A549 treated with Mapracorat at 1 μM for 4 hours (cell line): ENCODE measurements at places on chromosomes 5 and 9. TPM values are rescaled to one million over a fixed set of nuclear protein-coding genes. Genes with fewer than 3 reads are reported as not detected.

The POU5F2 gene
- total RNA-seq, result 0.02 TPM in 1 of 5 replicates, not detected in the others

The FBP1 gene
- total RNA-seq, result 0.13 TPM in 1 of 5 replicates, not detected in the others

The FAM53C gene
- 17.3 to 21.6 TPM (median 19.5 TPM) in 5 replicates for total RNA-seq

The CEL gene
- 0.47 to 0.68 TPM (median 0.55 TPM) in 5 replicates for total RNA-seq

The TYRP1 gene
- total RNA-seq, result not detected in 5 replicates

The HTR4 gene
- total RNA-seq, result not detected in 5 replicates
